ENCODE measurements at places on chromosomes 7 and 10.

- DNase-seq, result no peak
Measured at GRCh38 chr7:140752533-140752932, 56.0 kb downstream of the NDUFB2 start.

DNA sequence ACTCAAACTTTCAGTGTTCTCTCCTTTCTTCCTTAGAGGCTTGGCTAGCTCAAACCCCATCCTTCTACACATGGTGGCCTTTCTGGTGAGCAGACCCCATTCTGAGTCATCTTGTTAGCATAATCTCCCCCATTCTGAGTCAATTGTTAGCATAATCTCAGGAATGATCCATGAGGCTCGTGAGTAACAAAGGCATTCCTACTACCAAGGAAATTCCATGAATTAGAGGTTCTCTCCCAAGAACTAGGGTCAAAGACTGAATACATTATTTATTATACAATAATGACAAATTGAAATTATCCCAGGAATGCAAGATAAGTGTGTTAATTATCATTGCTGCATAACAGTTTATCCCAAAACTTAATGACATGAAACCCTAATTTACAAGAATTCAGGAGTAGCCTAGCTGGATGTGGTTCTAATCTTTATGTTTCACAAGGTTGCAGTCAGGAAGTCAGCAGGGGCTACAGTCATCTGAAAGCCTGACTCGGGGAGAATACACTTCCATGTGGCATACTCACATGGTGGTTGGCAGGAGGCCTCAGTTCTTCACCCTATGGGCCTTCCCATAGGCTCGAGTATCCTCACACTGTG is 100.2 kb downstream of the MMRN2 start:
- no peak for DNase-seq

DNA sequence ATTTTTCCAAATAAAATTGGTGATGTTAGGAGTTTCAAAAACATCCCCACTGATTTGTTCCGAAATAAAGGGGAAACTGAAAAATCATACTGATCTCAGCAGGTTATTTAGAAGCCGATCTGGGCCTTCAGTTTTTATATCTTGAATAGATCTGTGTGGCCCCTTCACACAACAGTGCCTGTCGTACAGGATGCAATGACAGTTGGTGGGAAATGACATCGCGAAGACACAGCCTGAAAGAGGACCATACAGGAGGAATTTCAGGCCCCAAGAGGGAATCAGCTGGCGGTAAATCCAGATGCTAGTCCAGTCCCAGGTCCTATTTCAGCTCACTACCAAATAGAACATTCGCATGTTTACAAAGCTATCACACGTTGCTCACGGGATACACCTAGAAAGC is 3.0 kb downstream of the H2BK1 start:
- no peak for DNase-seq

GRCh38 chr7:30791114-30791513 is 19.9 kb downstream of the MINDY4 start:
- DNase-seq, result no peak

DNA sequence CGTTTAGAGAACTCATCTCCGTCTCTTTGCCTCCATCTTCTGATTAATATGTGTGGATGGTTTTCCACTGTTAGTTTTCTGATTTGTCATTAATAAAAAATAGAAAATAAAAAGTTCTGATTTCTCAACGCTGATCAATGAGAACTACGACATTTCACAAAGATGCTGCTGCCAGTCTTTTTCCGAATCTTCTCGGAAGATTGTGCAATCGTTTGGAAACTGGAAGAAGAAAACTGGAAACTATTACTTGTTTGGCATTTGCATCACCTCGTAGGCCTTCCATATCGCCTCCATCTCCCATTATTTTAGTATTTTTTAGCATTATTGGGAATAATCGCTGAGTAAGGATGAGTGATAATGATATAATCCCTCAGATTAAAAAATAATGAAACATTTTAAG is 123.2 kb upstream of the KLF6 start:
- no peak for DNase-seq

- DNase-seq, result no peak
Measured at GRCh38 chr10:19888061-19888660, 71.9 kb downstream of the PLXDC2 start.

DNA sequence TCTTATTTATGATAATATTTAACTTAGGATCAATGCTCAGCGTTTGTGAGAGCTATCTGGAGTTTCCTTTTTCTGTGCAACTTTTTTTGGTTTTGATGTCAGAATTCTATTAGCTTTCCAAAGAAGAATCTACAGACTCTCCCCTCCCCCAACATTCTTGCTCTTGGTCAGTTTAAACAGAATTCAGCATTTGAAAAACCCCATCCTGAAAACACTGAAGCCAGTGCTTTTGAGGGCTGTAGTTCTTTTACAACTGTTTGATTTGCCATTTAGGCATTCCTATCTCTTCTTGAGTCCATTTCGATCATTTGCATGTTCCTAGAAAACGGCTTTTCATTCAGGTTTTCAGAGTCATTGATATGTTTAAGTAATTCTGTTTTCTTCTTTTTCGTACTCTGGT is 15.6 kb upstream of the CXCL12 start:
- DNase-seq, result no peak

- no peak for DNase-seq
Measured at GRCh38 chr7:18913106-18913505, 204.3 kb downstream of the TWIST1 start.

DNA sequence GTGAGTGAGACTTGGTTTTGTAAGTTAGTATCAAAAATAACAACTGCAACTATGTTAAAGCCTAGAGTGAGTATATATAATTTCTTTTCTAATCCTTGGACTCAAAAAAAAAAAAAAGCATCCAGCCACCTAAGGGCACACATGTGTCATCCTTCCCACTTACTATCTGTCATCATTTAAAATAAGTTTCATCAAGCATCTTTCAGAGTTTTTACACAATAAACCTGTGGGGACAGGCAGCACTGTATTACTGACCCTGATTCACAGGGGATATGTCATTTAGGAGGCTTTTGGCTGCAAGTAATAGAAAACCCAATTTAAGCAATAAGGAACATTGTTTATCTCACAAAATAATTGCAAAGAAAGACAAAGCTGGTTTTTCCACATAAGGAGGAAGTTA is 32.3 kb upstream of the OSBPL3 start:
- DNase-seq, result no peak

GRCh38 chr7:110974441-110974840 is 116.5 kb upstream of the LRRN3 start:
- DNase-seq, result no peak

GRCh38 chr10:34814223-34814912 is 728 bp downstream of the PARD3 start:
- no peak for DNase-seq

DNA sequence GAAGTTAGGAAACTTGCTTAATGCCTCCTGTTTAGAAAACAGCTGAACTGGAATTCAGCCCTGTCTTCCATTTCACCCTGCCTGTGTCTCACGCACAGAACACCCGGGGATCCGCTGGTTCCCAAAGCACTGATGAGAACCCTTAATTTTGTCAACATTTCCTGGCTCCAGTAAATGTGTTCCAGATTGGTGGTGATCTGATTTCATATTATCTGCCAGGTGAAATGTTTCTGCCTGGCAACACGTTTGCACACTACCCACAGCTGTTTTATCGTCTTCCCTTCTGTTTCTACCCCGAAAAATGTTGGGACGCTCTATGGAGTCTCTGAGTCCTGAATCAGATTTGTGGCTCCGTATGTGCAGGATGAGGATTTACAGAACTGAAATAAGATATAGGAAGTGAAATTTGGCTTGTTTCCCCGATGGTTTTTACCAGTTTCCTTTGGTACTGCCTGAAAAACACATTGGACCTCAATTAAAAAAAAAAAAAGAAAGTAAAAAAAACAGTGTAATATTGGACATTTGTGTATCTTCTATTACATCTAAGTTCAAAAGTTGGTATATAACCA is 29.0 kb downstream of the MRC1 start:
- no peak for DNase-seq

- no peak for DNase-seq
Measured at GRCh38 chr10:94963901-94964300, 25.4 kb downstream of the CYP2C9 start.

GRCh38 chr7:94400643-94401427 is 6.1 kb downstream of the COL1A2 start:
- no peak for DNase-seq

GRCh38 chr10:54958844-54959243 is 157.8 kb upstream of the PCDH15 start:
- no peak for DNase-seq

GRCh38 chr10:101693651-101693977 is 1.4 kb downstream of the FBXW4 start:
- DNase-seq, result no peak

DNA sequence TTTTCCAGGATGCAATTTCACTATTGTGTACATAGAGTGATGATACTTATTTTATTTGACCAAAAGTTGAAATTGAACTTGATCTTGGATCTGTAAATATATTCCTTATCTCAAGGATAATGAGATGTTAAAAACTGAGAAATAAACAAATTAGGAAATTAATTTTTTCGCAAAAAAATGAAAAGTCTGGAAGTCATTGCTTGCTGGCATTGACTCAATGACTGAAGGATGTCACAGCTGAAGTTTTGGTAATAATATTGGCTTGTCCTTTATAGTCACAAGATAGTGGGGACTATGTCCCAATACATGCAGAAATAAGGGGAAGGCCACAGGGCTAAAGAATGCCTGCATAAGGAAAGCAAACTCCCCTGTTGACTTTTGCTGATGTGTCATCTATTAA is 92.8 kb downstream of the FOXP2 start:
- no peak for DNase-seq

DNA sequence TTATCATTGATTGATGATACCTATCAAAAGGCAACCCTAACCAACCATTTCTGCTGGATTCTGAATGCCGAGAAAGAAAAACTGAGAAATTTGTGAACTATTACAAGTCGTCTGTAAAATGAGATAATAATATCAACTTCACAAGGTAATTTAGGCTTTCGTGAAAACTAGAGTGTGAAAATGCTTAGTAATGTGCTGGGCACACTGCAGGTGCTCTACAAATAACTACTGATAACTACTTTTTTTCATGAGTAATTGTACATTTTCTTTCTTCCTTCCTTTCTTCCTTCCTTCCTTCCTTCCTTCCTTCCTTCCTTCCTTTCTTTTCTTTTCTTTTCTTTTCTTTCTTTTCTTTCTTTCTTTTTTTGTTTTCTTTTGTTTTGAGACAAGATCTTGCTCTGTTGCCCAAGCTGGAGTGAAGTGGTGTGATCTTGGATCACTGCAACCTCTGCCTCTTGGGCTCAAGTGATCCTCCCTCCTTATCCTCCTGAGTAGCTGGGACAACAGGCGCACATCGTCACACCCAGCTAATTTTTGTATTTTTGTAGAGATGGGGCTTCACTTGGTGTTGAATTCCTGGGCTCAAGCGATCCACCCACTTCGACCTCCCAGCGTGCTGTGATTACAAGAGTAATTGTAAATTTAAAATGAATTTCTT is 42.9 kb downstream of the BMPR1A start:
- DNase-seq, result no peak

DNA sequence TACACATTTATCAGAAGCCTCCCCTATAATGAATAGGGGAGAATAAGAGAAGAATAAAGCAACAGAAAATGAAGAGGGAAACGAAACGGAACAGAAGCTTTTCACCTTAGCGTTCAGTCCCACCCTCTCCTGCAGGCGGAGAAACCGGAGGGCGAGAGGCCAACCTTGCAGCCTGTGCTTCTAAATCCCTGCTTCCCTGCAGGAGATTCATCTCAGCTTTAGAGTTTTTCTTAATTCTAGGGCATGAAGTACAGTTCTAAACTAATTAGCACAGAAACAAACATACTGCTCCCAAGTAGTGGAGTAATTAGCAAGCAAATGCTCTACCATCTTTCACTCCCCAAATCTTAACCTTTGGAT is 107.2 kb downstream of the CUBN start:
- no peak for DNase-seq

GRCh38 chr7:152158801-152159587 is 133.5 kb downstream of the GALNT11 start:
- DNase-seq, result no peak

GRCh38 chr10:2897619-2898508 is 169.5 kb upstream of the PFKP start:
- DNase-seq, result no peak

DNA sequence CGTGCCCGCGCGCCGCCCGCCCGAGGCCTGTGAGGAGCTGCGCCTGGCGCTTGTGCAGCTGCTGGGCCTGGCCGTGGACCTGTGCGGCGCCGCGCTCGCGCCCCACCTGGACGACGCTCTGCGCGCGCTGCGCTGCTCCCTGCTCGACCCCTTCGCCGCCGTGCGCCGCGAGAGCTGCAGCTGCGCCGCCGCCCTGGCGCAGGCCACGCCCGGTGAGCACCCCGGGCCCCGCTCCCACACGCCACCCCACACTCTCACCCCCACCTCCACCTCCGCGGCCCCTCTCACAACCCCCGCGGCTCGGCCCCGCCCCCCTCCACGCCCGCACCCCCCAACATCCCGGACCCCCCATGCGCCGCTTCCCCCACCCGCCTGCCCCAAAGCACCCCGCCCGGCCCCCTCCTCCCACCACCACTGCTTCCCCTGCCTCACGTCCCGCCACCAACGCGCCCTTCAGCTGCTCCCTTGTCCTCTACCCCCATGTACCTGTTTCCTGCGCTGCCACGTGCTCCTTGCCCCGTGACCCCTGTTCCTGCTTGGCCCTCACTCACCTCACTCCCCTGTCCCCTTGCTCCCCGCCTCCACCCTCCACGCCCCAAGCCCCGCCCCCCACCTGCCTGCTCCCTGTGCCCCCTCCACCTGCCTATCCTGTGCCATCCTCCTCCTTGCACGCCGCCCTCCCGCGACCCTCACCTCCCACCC is at the start of gene PRKAR1B:
PRKAR1B (minus strand) TSS at position 178 of the 702 bp plus-strand sequence. CDS start 15,776 bp downstream, outside the sequence.
- DNase-seq, result peak; percentile 46

- no peak for DNase-seq
Measured at GRCh38 chr10:66811211-66811610, 114.6 kb upstream of the LRRTM3 start.

GRCh38 chr7:15158141-15158810 is 255.7 kb upstream of the DGKB start:
- no peak for DNase-seq

DNA sequence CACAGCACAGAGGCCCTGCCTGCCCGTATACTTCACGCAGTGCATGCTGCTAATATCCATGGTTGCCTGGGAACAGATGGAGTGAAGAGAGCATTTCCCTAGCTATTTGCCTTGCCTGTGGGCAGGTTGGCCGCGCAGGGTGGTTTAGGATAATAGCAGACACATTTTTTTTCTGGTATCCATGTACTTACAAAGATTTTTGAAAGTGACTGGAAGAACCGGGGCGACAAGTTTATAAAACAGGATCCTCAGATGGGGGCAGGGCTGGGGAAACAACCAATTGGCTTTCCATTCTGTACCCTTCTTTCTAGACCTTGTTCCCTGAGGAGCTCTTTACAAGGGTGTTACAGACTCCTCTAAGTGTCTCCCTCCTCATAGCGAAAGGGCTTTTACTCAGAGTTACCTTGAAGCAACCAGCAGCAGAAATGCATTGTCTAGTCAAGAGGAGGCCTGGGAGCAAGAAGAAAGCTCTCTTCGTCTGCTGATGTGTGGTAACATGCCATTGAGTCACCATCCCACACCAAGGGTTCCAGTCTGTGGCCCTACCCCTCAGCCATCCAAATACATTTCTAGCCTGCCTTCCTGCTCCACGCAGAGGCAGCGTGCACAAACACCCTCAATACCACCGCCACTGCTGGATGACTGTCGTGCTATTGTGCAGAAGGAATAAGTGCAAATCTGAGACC is 31.5 kb downstream of the MTURN start:
- DNase-seq, result no peak

- DNase-seq, result no peak
Measured at GRCh38 chr7:2350861-2351260, 3.8 kb upstream of the EIF3B start.

- no peak for DNase-seq
Measured at GRCh38 chr7:115019882-115020605, 98.2 kb downstream of the MDFIC start.
